ENCODE measurements at places on chromosomes 1 and 21. TPM values are rescaled to one million over a fixed set of nuclear protein-coding genes. Genes with fewer than 3 reads are reported as not detected.

DNA sequence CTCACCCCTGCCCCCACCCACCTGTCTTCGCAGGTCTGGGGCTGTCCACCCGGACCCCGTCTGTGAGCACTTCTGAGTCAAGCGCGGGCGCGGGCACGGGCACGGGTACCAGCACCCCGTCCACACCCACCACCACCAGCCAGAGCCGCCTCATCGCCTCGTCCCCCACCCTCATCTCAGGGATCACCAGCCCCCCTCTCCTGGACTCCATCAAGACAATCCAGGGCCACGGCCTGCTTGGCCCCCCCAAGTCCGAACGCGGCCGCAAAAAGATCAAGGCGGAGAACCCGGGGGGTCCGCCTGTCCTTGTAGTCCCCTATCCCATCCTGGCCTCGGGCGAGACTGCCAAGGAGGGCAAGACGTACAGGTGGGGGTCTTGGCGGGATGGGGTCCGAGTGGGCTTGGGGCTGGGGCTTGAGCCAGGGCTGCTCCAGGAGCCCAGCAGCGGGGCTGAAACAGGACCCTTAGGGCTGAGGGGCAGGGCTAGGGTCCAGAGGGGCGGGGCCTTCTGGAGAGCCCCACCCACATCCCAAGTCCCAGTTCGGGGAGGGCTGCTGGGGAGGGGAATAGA lies 23.9 kb downstream of the ZNF362 start:
- no peaks in the 10 kb centered on the region for H3K27me3 ChIP-seq
- no peak overlapping the region for H3K4me3 ChIP-seq
- H3K36me3 ChIP-seq: no peaks in the 10 kb centered on the region
- no peaks in the 10 kb centered on the region for H3K4me1 ChIP-seq

- no peak overlapping the region for H3K4me3 ChIP-seq
- no peak overlapping the region for H3K27ac ChIP-seq
- peaks cover 11% of the 10 kb centered on the region for H3K4me1 ChIP-seq
- DNase-seq: no peak
- no peaks in the 10 kb centered on the region for H3K27me3 ChIP-seq
- H3K36me3 ChIP-seq: no peaks in the 10 kb centered on the region
Measured at GRCh38 chr1:6070450-6070974, 24.8 kb downstream of the KCNAB2 start.

GRCh38 chr1:23403038-23403336 lies 21.6 kb downstream of the TCEA3 start:
- H3K36me3 ChIP-seq: no peaks in the 10 kb centered on the region
- peak; percentile 28 for DNase-seq
- peak overlapping the region; percentile 71 for H3K27ac ChIP-seq
- H3K27me3 ChIP-seq: no peaks in the 10 kb centered on the region
- H3K4me3 ChIP-seq: peak overlapping the region; percentile 27
- peaks cover 21% of the 10 kb centered on the region for H3K4me1 ChIP-seq

DNA sequence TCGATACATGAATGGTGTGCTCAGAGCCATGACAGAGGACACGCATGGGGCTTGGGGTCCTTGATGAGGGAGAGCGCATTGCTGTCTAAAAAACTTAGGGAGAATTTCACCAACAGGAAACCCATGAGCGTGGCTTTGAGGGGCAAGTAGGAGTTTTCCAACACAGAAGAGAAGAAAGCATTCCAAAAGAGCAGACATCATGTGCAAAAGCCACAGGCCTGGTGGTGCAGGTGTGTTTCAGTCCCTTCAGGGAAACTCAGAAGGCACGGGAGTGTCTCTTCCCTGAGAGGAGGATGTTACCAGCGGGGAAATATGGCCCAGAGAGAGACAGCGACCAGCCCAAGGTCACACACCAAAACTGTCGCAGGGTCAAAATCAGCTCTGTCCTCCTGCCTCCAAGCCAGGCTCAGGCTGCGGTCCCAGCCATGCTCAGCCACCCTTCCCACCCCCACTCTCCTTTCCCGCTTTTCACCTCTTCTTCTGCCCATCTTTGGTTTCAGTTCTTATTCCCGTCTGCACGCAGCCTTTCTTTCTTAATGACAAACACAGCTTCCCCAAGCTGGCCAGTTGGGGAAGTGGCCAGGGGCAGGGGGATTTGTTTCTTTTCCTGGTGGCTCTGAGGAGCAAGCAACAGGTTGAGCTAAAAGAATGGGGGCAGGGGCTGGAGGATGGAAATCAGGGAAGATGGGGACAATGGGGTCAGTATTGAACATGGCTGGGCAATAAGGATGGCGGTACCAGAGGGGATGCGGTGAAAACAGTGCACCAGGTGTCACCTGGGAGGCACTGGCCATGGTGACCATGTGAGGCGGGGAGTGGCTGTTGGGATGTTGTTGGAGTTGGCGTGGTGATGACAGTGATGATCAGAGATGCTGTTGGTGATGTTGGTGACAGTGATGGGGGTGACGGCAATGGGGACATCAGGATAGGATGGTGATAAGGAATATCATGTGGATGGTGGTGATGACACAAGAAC lies 10.3 kb downstream of the LAPTM5 start:
- DNase-seq: no peak
- H3K27me3 ChIP-seq: no peaks in the 10 kb centered on the region
- H3K4me1 ChIP-seq: peaks cover 2% of the 10 kb centered on the region

GRCh38 chr1:110239441-110240430 lies 29.6 kb downstream of the KCNC4 start:
- H3K4me1 ChIP-seq: peaks cover 20% of the 10 kb centered on the region
- H3K4me3 ChIP-seq: no peak overlapping the region
- no peaks in the 10 kb centered on the region for H3K27me3 ChIP-seq
- no peaks in the 10 kb centered on the region for H3K36me3 ChIP-seq
- no peak for DNase-seq
- no peak overlapping the region for H3K27ac ChIP-seq

DNA sequence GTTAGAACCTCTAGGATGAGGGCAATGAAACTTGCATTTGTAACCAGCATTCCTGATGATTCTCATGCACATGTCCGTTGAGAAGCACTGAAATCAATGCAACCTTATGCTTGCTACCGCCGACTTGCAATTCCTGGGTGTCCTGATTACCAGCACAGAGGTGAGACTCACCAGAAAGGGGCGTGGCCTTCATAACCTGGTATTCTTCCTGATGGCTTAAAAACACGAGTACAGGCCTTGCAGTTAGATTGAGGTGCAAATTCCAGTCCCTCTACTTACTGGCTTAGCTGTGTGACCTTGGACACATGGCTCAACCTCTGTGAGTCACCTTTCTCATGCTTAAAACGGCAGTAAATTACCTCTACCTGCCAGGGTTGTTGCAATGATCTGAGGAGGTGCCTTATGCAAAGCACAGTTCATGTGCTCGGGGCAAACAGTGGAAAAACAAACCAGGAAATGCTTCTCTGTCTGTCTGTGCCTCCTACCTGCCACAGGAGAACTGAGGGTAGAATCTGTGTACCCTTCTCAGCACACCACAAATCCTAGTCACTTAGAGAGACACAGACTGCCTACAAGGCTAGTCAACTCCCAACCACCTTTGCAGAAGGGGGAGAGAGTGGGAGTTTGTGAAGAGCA lies 39.1 kb upstream of the ECE1 start:
- H3K4me3 ChIP-seq: peak overlapping the region; percentile 8
- DNase-seq: peak; percentile 62
- H3K27ac ChIP-seq: peak overlapping the region; percentile 85
- no peaks in the 10 kb centered on the region for H3K27me3 ChIP-seq
- H3K36me3 ChIP-seq: no peaks in the 10 kb centered on the region

DNA sequence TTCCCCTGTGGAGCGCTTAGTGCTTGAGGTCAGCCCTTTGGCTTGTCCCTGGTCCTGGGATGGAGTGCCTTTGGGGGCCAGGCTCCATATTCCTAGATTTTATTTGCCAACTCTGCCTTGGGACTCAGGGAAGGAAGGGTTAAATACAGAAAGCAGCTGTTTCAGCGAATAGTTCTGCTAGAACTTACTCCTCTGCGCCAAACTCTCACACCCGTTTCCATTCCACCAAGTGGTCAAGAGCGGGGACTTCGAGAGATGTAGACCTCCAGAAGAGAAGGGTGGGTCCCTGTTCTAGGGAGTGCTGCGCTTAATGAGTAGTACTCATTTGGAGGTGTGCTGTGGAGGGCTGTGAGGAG lies 704 bp upstream of the TOMM40L start:
- H3K36me3 ChIP-seq: peaks cover 17% of the 10 kb centered on the region
- H3K27me3 ChIP-seq: no peaks in the 10 kb centered on the region
- H3K4me3 ChIP-seq: no peak overlapping the region
- no peak for DNase-seq
- peaks cover 24% of the 10 kb centered on the region for H3K4me1 ChIP-seq

- no peak for DNase-seq
- H3K4me1 ChIP-seq: no peaks in the 10 kb centered on the region
- H3K27ac ChIP-seq: no peak overlapping the region
- H3K4me3 ChIP-seq: no peak overlapping the region
- peaks cover 2% of the 10 kb centered on the region for H3K36me3 ChIP-seq
- no peaks in the 10 kb centered on the region for H3K27me3 ChIP-seq
Measured at GRCh38 chr1:204442376-204443259, 31.0 kb upstream of the PPP1R15B start.

GRCh38 chr1:208691012-208691411 lies 446.8 kb upstream of the PLXNA2 start:
- H3K36me3 ChIP-seq: no peaks in the 10 kb centered on the region
- no peaks in the 10 kb centered on the region for H3K27me3 ChIP-seq
- no peak overlapping the region for H3K4me3 ChIP-seq
- no peak overlapping the region for H3K27ac ChIP-seq
- DNase-seq: no peak

- no peaks in the 10 kb centered on the region for H3K4me1 ChIP-seq
- H3K36me3 ChIP-seq: no peaks in the 10 kb centered on the region
- DNase-seq: no peak
- no peaks in the 10 kb centered on the region for H3K27me3 ChIP-seq
Measured at GRCh38 chr1:2445823-2446215, 30.3 kb upstream of the PLCH2 start.

GRCh38 chr1:228544921-228545591 lies 57.9 kb downstream of the RNF187 start:
- H3K36me3 ChIP-seq: no peaks in the 10 kb centered on the region
- no peak for DNase-seq
- H3K27ac ChIP-seq: peak overlapping the region; percentile 64
- no peak overlapping the region for H3K4me3 ChIP-seq

DNA sequence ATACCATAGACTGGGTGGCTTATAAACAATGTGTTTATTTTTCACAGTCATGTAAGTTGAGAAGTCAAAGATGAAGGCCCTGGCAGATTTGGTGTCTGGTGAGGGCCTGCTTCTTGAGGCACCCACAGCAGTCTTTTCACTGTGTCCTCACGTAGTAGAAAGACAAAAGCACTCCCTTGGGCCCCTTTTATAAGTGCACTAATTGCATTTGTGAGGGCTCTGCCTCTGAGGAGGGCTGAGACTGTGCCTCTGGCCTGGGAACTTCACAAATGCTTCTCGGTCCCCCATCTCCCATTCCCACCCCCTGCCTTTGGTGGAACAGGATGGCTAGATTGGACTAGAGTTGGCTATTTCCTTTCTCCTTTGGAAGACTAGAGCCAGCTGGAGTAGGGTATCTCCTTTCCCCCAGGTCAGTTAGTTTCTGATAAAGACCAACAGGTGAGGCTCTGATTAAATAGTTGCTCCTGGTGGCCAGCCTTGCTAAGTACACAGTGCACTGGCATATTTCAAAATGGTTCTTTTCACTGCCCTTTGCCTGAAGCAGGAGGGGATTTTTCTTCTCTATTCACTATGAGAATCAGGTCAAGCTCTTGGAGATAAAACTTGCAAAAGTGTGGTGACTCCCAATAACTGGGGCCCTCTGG lies 82.9 kb downstream of the PLPPR4 start:
- H3K27ac ChIP-seq: no peak overlapping the region
- H3K4me1 ChIP-seq: no peaks in the 10 kb centered on the region
- no peaks in the 10 kb centered on the region for H3K27me3 ChIP-seq
- no peak overlapping the region for H3K4me3 ChIP-seq
- no peak for DNase-seq

GRCh38 chr1:15110867-15111230 lies 42.7 kb upstream of the TMEM51 start:
- H3K4me1 ChIP-seq: no peaks in the 10 kb centered on the region
- no peaks in the 10 kb centered on the region for H3K27me3 ChIP-seq
- H3K36me3 ChIP-seq: no peaks in the 10 kb centered on the region
- DNase-seq: no peak
- H3K4me3 ChIP-seq: no peak overlapping the region
- H3K27ac ChIP-seq: no peak overlapping the region

DNA sequence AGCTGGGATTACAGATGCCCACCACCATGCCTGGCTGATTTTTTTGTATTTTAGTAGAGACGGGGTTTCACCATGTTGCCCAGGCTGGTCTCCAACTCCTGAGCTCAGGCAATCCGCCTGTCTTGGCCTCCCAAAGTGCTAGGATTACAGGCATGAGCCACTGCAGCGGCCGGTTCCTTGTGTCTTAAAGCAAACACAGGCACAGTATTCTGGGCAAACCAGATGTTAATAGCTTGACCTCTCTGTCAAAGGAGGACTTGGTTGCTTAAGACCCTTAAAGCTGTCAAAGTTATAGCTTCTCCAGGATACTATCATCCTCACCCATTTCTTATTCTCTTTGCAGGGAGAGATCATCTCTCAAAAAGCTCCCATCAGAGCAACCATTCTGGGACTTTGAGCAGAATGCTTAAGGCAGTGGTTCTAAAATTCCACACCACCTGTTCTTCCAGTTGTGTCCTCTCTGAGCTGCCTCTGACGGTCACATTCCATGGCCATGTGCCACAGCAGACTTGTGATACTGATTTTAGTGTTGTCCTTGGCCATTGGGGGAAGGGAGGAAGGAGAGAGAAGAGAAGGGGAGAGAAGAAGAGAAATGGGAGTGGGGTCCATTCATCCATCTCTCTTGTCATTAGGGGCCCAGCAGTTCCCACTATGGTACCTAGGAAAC lies 81.8 kb downstream of the PBX1 start:
- peaks cover 58% of the 10 kb centered on the region for H3K4me1 ChIP-seq
- no peak for DNase-seq
- H3K27me3 ChIP-seq: no peaks in the 10 kb centered on the region
- H3K4me3 ChIP-seq: no peak overlapping the region
- H3K27ac ChIP-seq: no peak overlapping the region
- no peaks in the 10 kb centered on the region for H3K36me3 ChIP-seq

GRCh38 chr1:229941831-229942230 lies 125.2 kb upstream of the GALNT2 start:
- no peaks in the 10 kb centered on the region for H3K4me1 ChIP-seq
- H3K4me3 ChIP-seq: no peak overlapping the region
- DNase-seq: no peak
- no peaks in the 10 kb centered on the region for H3K36me3 ChIP-seq

GRCh38 chr1:145828367-145829026 lies 4.5 kb downstream of the POLR3C start:
- no peak overlapping the region for H3K4me3 ChIP-seq
- no peak for DNase-seq
- no peaks in the 10 kb centered on the region for H3K27me3 ChIP-seq
- H3K36me3 ChIP-seq: peaks cover 62% of the 10 kb centered on the region
- H3K4me1 ChIP-seq: peaks cover 7% of the 10 kb centered on the region

- no peaks in the 10 kb centered on the region for H3K27me3 ChIP-seq
- no peaks in the 10 kb centered on the region for H3K36me3 ChIP-seq
- no peak overlapping the region for H3K27ac ChIP-seq
- no peak overlapping the region for H3K4me3 ChIP-seq
Measured at GRCh38 chr1:109826930-109827349, 63.2 kb upstream of the EPS8L3 start.

- H3K36me3 ChIP-seq: no peaks in the 10 kb centered on the region
- H3K4me3 ChIP-seq: no peak overlapping the region
- H3K4me1 ChIP-seq: no peaks in the 10 kb centered on the region
Measured at GRCh38 chr1:214247501-214248041, 33.4 kb upstream of the SMYD2 start.

Gene UAP1
- 51.4 TPM for total RNA-seq

Gene AUNIP
- 12.1 TPM for total RNA-seq

Gene QSOX1
- 89.2 TPM for total RNA-seq

Gene AADACL4
- total RNA-seq: not detected

Gene ACKR1
- not detected for total RNA-seq

Gene RGS4
- total RNA-seq: not detected

Gene ALDH9A1
- 46.0 TPM for total RNA-seq

Gene PODN
- 0.22 TPM for total RNA-seq

Gene SON
- total RNA-seq: 195 TPM

Gene TMEM240
- total RNA-seq: 2.3 TPM

Gene CD34
- 0.07 TPM for total RNA-seq
